Left forelimb (tissue), 1 donor: ENCODE measurements at places on chromosomes 4 and X.

DNA sequence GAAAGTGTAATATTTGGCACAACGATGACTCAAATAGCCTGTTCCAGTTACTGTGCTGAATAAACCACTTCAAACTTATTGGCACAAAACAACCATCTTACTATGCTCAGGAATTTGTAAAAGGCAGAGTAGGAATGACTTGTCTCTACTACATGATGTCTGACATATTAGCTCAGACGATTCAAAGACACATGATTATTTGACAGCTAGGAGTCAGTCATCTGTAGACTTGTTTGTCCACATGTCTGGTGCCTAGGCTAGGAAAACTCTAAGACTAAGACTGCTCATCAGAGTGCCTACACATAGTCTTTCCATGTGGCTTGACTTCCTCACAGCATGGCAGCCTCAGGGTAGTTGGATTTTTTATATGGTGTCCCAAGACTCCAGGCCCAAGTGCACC is 154.5 kb downstream of the FANCB start:
- DNase-seq: no peak

- no peak for DNase-seq
Observed at GRCh38 chr4:45640281-45640680, 483.6 kb downstream of the GABRG1 start.

GRCh38 chr4:42487230-42487629 is 89.9 kb downstream of the SHISA3 start:
- no peak for DNase-seq

- no peak for DNase-seq
Observed at GRCh38 chrX:31092476-31092875, 20.6 kb upstream of the FTHL17 start.
